Lung (tissue), 17 donors: ENCODE measurements at places on chromosomes 7 and 10. TPM values are rescaled to one million over a fixed set of nuclear protein-coding genes. Genes with fewer than 3 reads are reported as not detected.

Gene NEBL
- total RNA-seq, result 72.5 TPM

Gene MCU
- total RNA-seq, result 28.8 TPM

Gene ADAM12
- 1.3 TPM for total RNA-seq

DNA sequence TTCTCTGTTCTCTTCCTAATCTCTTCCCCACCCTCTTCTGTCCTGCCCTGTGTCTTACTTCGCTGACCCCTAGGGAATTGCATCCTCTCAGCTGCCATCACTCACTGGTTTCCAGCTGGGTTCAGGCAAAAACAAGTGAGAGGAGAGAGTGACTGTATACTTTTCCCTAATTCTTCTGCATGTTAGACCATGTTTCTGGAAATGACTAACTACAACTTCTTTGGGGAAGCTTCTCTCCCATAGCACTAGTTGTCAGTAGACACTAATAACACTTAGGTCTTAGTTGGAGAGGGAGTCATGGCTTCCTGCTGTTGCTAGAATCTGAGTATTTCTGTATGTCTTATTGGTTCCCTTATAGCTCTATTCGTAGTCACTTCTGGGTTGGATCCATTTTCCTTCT, 299.0 kb upstream of the FZD1 start:
- H3K4me3 ChIP-seq, result no peak overlapping the region
- H3K36me3 ChIP-seq, result no peaks in the 10 kb centered on the region
- H3K27me3 ChIP-seq, result no peaks in the 10 kb centered on the region
- no peak overlapping the region for H3K27ac ChIP-seq

DNA sequence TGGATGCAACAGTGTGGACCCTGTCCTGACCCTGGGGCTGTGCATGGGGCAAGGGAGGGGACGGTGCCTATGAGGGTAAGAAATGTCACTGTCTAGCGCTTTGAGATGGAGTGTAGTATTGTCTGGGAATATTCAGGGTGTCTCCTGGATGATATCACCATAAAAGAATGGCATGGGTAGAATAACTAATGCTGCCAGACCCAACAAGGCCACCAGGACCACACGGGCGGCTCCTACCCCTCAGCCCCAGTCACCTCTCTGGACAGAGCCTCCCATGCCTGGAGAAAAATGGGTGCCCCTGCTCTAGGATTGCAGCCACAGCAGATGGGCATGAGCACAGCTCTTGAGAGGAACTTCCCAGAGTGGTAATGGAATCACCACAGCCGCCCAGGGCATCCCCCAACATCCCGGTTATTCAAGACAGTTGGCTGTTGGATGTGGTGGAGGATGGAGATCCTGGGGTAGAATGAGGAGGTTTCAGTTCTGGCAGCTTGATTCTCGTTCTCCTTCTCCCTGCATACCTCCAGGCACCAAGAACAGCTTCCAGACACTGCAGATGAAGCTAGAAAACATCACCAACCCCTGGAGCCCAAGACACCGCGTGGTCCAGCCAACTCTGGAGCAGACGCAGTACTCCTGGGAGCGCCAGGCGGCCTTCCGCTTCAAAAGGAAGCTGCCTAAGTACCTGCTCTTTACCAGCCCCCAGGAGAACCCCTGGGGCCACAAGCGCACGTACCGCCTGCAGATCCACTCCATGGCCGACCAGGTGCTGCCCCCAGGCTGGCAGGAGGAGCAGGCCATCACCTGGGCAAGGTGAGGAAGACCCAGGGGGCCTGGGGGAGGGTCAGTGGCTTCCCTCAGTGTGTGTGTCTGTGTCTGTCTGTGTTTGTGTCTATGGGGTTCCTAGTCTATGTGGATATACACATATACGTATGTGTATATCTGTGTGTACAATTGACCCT, 6.2 kb downstream of the AOC1 start:
- no peaks in the 10 kb centered on the region for H3K27me3 ChIP-seq
- no peaks in the 10 kb centered on the region for H3K4me1 ChIP-seq
- H3K4me3 ChIP-seq, result no peak overlapping the region
- H3K36me3 ChIP-seq, result no peaks in the 10 kb centered on the region
- H3K27ac ChIP-seq, result no peak overlapping the region

DNA sequence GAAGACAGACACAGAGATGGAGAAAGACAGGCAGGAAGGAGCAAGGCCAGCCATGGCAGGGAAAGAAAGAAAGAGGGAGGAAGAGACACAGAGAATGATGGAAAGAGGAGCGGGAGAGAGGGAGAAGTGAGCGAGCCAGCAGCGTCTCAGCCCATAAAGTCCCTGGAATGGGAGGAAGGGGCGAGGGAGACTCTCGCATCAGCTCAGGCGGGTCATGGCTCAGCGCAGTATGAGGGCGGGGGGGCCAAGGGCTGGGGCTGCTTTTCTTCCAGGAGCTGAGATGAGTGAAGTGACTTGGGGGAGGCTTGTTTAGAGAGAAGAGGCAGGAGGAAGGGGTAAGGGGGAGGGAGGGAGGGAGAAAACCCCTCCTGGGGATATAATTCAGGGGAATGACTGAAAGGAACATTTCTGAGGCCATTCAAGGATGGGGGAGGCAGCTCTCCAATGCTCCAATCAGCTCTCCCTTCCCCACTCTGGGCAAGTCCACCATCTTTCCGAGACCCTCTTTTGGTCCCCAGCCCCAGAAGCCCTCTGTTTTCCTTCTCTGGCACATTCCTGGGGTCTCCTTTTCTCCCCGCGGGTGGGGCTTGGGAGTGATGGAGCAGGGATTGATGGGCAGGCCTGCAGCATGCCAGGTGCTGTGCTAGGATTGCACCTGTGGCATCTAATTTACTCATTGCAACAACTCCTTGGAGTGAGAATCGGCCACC, 87.9 kb downstream of the HIF1AN start:
- DNase-seq, result no peak
- no peaks in the 10 kb centered on the region for H3K4me1 ChIP-seq
- no peak overlapping the region for H3K4me3 ChIP-seq
- no peaks in the 10 kb centered on the region for H3K36me3 ChIP-seq
- no peak overlapping the region for H3K27ac ChIP-seq

GRCh38 chr10:3622427-3622826, 162.6 kb downstream of the KLF6 start:
- no peaks in the 10 kb centered on the region for H3K4me1 ChIP-seq
- no peaks in the 10 kb centered on the region for H3K27me3 ChIP-seq
- DNase-seq, result no peak
- no peak overlapping the region for H3K27ac ChIP-seq
- H3K36me3 ChIP-seq, result no peaks in the 10 kb centered on the region
- no peak overlapping the region for H3K4me3 ChIP-seq

- H3K27me3 ChIP-seq, result no peaks in the 10 kb centered on the region
- H3K4me1 ChIP-seq, result no peaks in the 10 kb centered on the region
- no peaks in the 10 kb centered on the region for H3K36me3 ChIP-seq
- no peak overlapping the region for H3K4me3 ChIP-seq
- no peak for DNase-seq
- no peak overlapping the region for H3K27ac ChIP-seq
Observed at GRCh38 chr7:67878808-67879207, 882.2 kb downstream of the TYW1 start.

GRCh38 chr7:25069900-25070443, 55.1 kb downstream of the CYCS start:
- H3K27ac ChIP-seq, result no peak overlapping the region
- peak; percentile 81 for DNase-seq
- H3K4me3 ChIP-seq, result no peak overlapping the region
- peaks cover 15% of the 10 kb centered on the region for H3K4me1 ChIP-seq
- no peaks in the 10 kb centered on the region for H3K36me3 ChIP-seq

DNA sequence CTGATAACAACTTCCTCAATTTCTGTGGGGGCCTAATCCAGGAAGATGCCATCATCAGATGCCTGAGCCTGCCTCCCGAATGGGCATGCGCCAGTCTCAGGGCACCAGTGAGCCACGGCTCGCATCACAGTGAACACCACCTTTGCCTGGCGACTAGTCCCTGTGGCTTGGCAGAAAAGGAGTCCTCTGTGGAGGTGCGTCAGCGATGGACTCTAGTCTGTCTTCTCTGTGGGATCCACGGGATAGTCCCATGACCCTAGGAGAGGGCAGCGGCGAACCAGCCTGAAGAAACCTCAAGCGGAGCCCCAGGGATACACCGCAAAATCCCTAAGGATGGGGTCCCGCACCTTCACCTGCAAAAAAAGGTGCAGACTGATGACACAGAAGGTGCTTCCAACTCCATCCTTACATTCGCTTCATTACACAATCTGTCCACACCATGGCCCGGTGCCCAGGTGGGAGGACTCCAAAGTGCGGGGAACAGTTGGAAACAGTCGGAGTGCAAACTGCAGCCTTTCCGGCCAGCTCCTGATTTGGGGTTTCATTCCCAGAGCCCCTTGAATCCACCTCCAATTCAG, 35.1 kb upstream of the ZNF273 start:
- no peaks in the 10 kb centered on the region for H3K36me3 ChIP-seq
- H3K4me1 ChIP-seq, result no peaks in the 10 kb centered on the region
- H3K27me3 ChIP-seq, result no peaks in the 10 kb centered on the region
- no peak overlapping the region for H3K27ac ChIP-seq

DNA sequence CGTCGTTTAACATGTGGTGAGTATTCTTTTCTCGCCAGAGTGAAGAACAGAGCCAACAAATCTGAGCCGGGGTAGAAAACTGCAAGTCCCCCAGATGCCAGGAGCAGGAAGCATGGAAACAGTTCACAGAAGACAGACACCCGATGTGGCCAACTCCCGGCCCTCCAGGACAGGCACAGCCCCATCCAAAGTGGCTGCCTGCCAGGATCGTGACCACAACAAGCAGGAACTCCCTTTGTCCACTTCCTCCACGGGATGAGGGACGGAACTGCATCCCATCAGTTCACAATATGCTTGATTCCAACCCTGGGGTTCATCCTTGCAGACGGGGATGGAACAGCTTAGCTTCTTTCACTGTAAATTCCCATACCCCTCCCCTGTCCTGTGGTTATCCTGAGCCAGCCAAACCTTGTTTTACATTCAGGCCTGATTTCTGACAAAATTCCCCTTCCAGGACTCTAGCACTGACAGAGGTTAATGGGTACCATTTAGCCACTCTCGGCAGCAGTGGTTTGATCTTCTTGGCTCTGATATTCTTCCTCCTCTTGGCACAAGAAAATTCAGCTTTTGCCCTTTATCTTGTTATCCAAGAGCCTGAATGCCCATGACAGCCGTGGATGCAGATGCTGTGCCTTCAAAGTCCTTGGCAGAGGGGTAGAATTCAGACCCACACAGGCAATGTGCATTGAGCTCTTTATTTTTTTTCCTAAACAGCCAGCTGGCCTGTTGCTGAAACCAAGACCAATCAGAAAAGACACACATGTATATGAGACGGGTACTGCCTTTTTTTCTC, 105.5 kb upstream of the FAM204A start:
- no peaks in the 10 kb centered on the region for H3K4me1 ChIP-seq
- H3K27ac ChIP-seq, result no peak overlapping the region
- H3K36me3 ChIP-seq, result no peaks in the 10 kb centered on the region

DNA sequence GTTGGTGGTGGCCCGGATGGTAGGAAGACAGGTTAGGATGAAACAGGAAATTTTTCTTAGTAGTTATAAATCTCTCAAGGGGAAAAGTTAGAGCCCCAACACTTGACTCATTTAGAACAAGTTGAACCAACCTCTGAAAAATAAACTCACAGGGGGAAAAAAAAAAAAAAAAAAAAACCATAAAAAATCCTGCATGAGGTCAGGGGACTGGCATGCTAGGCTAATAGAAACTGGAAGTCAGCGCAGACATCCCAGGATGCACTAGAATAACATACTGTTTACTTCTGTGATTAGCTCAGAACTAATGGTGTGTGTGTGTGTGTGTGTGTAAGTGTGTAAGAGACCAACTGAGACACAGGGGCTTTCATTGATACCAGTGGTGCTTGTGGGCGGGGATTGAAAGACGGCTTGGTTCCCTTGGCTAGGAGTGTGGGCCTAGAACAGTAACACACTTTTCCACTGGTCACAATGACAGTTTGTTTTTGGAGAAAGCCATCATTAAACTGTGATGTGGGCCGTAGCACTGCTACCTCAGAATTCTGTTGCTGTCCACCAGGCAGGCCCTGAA, 491.6 kb upstream of the GALNT17 start:
- H3K27ac ChIP-seq, result no peak overlapping the region
- no peaks in the 10 kb centered on the region for H3K36me3 ChIP-seq
- no peaks in the 10 kb centered on the region for H3K4me1 ChIP-seq
- H3K4me3 ChIP-seq, result no peak overlapping the region
- no peaks in the 10 kb centered on the region for H3K27me3 ChIP-seq

- DNase-seq, result no peak
- no peak overlapping the region for H3K4me3 ChIP-seq
- no peaks in the 10 kb centered on the region for H3K4me1 ChIP-seq
- no peak overlapping the region for H3K27ac ChIP-seq
Observed at GRCh38 chr10:96984541-96985131, 152.5 kb downstream of the LCOR start.
